ENCODE measurements at places on chromosomes 1 and 21.

GRCh38 chr1:54465351-54465811 lies 59.2 kb upstream of the SSBP3 start:
- DNase-seq: no peak

DNA sequence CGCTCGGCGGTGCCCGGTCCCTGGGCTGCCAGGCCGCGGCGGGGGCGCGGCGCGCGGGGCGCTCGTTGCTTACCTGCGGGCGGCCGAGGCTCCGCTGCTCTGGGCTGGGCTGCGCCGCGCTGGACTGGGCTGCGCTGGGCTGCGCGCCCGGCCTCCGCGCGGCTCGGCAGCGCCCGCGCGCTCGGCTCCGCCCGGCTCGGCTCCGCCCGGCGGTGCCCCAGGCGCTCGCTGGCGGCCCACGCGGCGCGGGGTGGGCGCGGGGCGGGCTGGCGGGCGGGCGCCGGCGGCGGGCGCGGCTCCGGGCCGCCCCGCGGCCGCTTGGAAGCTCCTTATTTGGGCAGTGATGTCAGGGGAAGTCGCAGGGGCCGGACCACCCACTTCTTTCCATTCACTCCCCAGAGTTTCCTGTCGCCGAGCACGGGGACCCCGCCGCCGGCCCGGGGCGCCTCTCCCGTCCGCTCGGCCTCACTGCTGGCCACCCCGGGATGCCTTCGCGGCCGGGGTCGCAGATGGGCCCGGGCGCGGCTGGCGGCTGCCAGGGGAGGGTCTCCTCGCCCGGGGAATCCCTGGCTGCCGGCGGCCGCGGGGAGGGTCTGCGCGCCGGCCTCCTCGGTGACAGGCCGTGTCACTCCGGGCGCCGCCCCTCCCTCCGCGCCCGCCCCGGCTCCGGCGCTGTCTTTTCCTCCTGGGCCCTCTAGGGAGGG lies 177.7 kb upstream of the EDN2 start:
- peak; percentile 52 for DNase-seq

- no peak for DNase-seq
These were observed 311.7 kb upstream of the LRRC7 start for GRCh38 chr1:69256036-69256435.

DNA sequence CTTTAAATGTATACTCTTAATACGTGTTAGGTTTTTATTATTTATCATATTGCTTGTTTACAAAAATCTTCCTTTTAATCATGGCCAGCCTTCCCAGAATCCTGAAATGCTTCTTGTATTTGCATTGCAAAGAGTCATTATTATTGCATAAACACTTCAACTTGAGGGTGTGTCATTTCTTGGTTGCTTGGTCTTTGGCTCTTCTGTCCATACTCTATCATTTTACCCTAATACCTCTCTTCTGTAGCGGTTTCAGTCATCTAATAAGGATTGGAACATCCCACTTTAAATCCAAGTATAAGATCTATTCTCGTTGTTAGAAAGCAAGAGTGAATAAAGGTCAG lies 200.6 kb upstream of the CACYBP start:
- DNase-seq: no peak

DNA sequence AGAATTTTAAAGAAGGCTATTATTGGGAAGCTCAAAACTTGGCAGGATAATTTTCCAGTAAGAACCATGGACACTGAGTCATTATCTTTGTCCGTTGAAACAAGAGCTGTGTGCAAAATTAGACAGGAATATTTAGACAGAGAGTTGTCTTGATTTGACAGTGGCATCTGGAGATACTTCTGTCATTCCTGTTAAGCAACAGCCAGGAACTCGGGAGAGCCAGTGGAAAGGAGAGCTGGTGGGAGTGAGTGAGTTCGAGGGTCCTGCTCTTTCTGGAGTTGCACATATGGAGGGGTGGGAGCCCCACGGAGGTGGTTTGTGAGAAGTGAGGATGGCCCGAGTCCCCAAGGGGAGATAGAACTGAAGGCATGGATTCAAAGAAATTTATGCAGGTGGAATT lies 3.1 kb downstream of the COQ8A start:
- DNase-seq: no peak

DNA sequence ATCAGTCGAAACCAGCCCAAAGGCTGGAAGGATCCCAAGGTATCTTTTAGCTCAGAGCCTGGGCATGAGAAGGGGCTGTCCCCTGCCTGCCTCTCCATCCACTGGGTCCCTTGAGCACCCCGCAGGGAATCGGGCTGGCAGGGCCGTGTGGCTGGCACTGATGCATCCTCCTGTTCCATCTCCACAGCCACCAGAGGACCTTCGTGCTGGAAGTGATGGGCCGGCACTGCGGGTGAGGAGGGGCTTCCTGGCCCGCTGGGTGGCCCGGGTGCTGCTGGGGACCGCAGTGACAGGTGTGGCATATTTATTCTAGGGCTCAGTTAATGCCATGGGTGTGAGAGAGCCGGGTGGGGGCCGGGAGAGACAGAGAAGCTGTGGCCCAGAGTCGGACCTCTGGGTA lies 13.6 kb downstream of the PFKL start:
- DNase-seq: no peak

GRCh38 chr1:207054491-207054890 lies 1.4 kb downstream of the PFKFB2 start:
- DNase-seq: no peak

GRCh38 chr1:24828183-24828886 lies 83.1 kb downstream of the CLIC4 start:
- DNase-seq: no peak

GRCh38 chr1:152029144-152029928 lies 7.5 kb downstream of the S100A11 start:
- DNase-seq: peak; percentile 66

DNA sequence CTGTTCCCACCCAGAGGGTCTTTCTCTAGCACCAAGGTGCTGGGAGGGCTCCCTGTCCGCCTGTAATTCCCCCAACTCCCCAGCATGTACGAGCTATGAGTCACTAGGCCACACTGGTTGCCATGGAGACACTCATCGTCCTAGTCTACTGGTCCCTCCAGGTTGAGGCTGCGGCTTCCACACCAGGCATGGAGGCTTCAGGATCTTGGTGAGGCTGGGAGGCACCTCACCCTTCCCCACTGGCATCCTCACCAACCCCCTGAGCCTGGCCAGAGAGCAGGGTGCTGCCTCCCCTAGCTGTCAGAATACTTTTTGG lies 75.6 kb upstream of the KAZN start:
- no peak for DNase-seq

All from stimulated activated effector memory CD8-positive, alpha-beta T cell treated with anti-CD3 and anti-CD28 coated beads, Interleukin-12 subunit alpha, Interleukin-12 subunit beta, amount 100 ng/mL, for 72 hours (primary cell).